Muscle of arm (tissue), 14 donors: ENCODE measurements at places on chromosomes 3 and 15. TPM values are rescaled to one million over a fixed set of nuclear protein-coding genes. Genes with fewer than 3 reads are reported as not detected.

DNA sequence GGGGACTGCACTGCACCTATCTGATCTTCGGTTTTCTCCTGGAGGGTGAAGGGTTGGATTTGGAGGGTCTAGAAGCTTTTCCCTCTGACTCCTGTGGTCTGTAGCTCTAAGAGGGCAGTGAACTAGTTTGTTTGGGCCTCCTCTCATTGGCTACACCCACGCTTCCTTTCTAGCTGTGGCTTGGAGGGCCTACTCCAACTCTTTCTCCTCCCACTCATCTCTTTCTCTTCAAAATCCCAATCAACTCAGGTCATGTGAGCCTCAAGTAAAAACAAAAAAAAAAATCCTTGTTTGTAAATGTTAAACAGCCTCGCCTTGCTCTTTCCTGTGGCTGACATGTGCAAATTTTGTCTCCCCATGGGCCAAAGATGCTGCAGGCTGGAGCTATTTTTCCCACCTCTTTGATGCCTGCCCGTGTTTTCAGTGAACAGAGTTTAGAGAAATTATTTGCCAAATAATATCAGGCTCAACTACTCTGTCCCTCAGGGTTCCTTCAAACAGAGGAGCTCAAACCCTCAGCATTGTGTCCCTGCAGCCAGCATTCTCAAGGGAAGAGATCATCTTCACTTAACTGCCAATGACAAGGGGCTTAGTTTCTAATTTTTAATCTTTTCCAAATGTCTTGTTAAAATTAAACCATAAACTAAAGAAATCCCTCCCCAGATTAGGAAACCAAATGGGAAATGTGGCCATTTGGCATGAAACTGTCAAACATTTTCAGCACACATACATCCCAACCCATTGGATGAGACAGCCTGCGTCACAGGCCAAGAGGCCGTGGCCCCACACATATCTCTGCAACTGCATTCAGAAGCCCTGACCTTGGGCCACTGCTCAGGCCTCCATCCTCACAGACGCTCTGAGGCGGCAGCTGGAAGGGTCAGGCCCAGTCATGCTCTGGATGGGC lies 114.8 kb upstream of the THBS1 start:
- peak; percentile 86 for DNase-seq

GRCh38 chr3:12944849-12945248 lies 103.5 kb upstream of the RPL32 start:
- no peak for DNase-seq

DNA sequence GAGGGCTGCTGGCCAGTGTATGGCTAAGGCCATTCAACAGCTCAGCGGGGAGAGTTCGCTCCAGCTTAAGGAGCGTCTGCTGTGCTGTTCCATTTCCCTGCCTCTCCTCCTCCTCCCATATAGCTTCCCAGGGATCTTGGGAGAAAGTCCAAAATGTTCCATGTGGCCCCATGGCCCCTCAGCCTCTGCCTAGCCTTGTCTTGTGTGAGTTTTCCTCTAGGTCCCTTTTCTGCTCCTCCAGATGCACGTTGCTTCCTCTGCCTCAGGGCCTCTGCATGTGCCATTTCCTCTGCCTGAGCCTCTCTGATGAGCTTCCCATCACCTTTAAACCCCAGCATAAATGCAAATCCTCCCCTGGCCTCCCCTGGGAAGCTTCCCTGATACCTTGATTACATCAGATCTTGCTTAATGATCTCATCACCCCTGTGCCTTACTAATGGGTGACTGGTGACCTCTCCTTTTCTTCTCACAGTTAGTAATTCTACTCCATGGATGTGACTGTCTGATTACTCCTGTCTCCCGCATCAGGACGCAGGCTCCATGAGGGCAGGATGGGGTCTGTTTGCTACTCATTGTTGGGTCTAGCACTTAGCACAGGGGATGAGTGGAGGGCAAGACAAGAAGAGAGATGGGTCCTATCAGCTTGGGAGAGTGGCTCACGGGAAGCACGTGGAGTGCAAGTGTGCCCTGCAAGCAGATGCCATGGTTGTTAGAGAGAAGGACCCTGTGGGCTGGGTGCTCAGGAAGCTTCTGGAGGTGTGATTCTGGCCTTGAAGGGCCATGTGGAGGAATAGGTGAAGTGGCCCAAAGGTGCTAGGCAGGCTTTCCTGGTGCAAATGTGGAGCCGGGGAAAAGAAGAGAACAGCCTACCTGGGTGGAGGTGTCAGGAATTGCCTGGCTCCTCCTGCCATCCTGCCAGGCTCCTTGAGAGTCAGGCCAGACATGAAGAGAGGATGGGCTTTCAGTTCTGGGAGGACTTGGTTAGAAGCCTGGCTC lies 23.8 kb downstream of the ITGA11 start:
- no peak for DNase-seq

DNA sequence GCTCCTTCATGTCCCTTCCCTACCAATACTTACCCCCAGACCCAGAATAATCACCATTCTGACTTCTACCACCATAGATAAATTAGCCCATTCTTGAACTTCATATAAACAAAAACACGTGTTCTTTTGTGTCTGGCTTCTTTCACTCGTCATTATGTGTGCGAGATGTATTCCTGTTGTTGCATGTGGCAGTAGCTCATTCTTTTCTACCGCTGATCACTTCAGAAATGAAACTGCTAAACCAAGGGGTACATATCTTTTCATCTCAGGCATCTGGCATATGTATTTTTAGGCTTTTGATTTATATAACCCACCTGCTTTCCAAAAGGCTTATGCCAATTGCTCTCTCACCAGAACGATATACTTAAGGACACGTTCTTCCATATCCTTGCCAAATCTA lies 13.8 kb upstream of the SCG3 start:
- DNase-seq, result no peak

DNA sequence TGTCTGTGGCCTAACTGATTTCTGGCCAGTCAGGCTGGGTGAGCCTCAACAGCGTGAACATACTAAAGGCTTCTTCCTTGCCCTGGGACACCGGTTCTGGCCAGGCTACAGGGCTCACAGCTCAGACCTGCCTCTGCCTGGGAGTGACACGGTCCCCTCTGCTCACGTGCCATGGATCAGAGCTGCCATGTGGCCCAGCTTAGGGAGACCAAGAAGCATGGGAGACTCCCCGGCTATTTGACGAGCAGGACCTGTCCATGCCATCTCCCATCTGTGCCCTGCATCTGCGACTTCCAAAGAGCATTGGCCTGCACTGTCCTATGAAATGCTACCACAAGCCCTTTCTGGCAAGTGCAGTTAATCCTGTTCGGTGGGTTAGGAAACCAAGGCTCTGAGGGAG lies 57.4 kb downstream of the APBA2 start:
- no peak for DNase-seq

GRCh38 chr3:50502225-50502583 lies 1.2 kb downstream of the CACNA2D2 start:
- no peak for DNase-seq

DNA sequence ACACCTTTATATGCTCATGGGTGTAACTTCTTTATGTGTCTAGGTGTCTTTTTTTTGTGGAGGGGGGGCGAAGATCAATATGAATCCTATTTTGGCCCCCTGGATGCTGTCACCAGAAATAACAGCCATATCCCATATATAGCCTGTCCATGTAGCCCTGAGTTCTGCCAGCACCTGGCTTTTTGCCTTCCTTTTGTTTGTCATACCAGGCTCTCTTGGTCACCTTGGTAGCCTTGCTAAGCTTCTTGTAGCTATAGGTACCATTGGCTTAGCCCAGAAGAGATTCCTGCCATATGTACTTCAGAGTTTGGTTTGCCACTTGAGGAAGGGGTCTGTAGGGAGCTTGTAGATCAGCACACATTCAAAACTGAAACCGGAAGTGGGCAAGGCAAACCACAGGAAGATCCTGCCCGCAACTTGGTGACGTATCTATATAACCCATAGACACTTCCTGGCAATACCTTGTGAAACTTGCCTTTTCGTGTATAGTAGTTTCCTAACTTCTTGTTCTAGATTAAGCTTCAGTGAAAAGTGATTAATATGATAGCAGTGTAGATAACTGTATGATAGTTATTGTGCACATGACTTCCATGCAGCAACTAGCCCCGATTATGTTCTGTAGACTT lies 11.9 kb downstream of the RASA2 start:
- peak; percentile 37 for DNase-seq

- DNase-seq, result no peak
These were observed 11.4 kb upstream of the HTR3E start for GRCh38 chr3:184085389-184085852.

- no peak for DNase-seq
These were observed 140.7 kb upstream of the TRIM42 start for GRCh38 chr3:140536926-140537726.

GRCh38 chr15:66765478-66766281 lies 63.6 kb downstream of the SMAD6 start:
- DNase-seq, result no peak

DNA sequence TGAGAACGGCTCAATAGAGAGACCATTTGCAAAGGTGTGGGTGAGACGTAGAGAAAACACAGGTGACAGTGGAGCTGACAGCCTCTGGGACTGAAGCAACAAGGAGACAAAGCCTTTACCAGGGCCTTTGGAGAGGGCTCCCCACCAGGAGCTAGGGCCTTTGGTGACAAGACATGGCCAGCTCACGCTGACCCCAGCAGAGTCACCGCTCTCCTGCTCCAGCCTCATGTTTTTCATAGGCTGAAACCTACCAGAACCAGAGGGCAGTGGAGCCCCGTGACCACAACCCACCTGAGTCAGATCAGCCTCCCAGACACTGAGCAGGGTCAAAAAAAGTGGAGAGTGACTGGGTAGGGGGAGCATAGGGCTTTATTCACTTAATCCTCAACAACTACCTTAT lies 214.7 kb downstream of the SHQ1 start:
- DNase-seq, result no peak

DNA sequence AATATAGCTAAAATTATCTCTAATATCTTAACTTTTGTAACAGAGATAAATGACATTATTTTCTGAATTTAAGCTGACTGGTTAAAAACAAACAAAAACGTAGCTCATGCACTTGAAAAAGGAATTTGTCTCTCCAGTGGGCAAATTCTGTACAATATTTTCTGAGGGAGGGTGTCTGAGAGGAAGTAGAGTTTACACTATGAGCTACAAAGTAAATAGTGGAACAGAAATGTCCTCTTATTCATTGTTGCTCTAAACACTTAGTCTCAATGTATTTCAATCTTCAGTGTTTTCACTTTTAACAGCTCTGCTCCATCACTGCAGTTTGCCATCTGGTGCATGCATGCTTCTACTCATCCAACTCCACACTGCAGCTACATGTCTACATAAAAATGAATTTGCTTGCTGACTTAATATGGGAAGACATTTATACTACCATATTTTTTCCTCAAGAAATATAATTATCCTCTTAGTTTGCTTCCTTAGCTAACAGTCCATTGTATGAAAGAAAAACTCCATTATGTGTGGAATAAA lies 817.4 kb upstream of the LMCD1 start:
- DNase-seq, result no peak

DNA sequence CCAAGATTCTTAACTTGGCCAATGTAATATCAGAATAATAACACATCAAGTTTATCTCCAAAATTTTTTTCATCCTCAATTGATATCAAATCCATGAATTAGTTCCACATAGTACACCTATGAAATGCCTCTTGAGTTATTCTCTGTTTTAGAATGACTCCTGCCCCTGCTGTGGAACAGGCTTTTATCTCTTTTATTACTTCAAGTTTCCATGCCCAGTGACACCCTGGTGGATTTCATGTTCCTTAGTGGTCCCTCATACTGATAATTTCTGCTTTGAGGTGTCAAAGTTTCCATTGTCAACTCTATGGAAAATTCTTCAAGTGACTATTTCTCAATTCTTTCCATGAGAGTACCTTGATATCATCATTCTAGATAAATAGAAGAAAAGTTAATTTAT lies 24.6 kb downstream of the PLSCR1 start:
- no peak for DNase-seq

- DNase-seq, result no peak
These were observed 86.3 kb upstream of the PRICKLE2 start for GRCh38 chr3:64311424-64312061.

DNA sequence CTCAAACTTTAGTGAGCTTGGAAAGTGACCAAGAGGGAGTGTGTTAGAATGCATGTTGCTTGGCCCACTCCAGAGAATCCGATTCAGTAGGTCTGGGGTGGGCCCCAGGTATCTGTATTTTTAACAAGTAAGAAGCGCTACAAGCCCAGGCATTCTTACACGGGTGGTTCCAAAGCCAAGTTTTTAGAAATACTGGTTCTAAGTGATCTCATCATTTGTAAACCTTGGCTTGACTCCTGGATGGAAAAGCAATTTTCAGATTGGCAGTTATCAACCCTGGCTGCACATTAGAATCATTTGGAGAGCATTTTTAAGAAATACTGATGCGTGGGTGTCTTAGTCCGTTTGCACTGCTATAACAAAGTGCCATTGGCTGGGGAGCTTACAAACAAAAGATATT lies 27.3 kb upstream of the ST8SIA2 start:
- DNase-seq, result peak; percentile 17

DNA sequence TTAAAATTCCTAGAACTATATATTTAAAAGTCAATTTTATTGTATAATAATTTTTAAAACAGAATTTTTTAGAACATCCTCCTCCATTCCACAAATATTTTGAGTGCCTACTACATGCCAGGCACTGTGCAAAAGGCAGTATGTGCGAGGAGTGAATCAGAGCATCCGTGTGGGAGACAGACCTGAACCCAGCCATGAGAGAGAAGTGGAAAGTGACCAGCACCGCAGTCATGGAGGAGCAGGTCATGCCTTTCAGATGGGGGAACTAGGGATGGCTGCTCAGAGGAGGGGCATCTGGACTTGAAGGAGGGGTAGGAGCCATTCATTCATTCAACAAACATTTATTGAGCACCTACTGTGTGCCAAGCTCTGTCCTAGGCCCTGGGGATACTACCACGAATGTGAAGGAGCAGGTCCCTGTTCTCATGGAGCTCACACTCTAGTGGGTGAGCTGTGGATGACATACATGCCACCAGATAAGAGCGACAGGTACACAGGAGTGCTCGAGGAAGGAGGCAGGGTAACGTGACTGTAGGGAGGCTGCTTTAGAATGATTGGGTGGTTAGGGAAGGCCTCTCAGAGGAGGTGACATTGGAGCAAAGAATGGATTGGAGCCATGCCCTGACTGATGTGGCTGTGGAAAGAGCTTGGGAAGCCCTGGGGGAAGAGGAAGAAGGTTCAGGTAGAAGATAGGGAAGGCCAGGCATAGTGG lies 3.1 kb upstream of the CHRNA3 start:
- no peak for DNase-seq

- no peak for DNase-seq
These were observed 66.7 kb upstream of the TNIK start for GRCh38 chr3:171526869-171527268.

- DNase-seq, result no peak
These were observed 94.3 kb upstream of the TRPM1 start for GRCh38 chr15:31195871-31196270.

- DNase-seq, result no peak
These were observed 755.1 kb downstream of the ROBO2 start for GRCh38 chr3:77795013-77795412.

Gene CPB1
- 2.0 TPM for polyA plus RNA-seq

Gene PLIN1
- polyA plus RNA-seq, result not detected

Gene EXOG
- 18.2 TPM for polyA plus RNA-seq

Gene PLSCR2
- not detected for polyA plus RNA-seq

Gene CLK3
- 36.9 TPM for polyA plus RNA-seq

Gene CAMK2N2
- polyA plus RNA-seq, result 0.17 TPM

Gene LIPC
- not detected for polyA plus RNA-seq

Gene NR2E3
- polyA plus RNA-seq, result 5.2 TPM
